Activated naive CD4-positive, alpha-beta T cell treated with anti-CD3 and anti-CD28 coated beads, Interleukin-2, amount 50 U/mL, for 72 hours (primary cell): ENCODE measurements at places on chromosomes 5 and 9.

- DNase-seq: no peak
These were observed 160.5 kb downstream of the UNC13B start for GRCh38 chr9:35322075-35322885.

GRCh38 chr9:126482361-126483044 is 131.2 kb upstream of the LMX1B start:
- no peak for DNase-seq

DNA sequence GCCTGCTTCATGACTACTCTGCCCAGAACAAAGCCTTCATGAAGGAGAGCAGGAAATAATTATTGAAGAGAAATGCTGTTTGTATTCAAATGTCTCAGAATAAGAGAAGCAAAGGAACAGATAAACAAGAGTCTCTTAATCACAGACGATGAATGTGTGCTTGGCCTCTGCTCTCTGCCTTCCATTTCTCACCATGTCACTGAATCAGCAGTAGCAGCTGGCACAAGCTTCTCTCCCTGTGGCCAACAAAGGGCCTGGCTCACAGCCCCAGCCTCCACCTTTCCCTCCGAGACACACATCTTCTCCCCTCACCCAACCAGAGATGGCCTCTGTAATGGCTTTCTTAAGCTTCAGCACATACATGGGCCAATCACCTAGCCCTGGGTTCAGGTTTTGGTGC is 128.1 kb upstream of the SLIT3 start:
- no peak for DNase-seq

DNA sequence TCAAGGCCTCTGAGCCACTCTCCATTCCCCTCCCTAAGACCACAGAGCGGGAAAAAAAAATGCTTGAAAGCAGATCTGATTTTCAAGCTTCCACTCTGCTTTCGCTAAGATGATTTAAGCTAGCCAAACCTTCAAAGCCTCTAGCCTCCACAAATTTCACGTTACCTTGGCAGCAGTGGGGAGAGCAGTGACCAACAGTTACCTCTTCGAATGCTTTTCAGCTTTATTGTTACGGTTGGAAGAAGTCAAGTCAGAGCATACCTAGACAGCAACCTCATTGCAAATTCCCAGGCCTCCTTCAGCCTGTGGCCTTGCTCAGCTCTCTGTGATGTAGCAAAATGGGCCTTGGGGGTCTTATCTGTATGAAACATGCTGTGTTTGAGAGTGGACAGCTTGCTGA is 89.6 kb downstream of the FRMD3 start:
- DNase-seq: no peak

GRCh38 chr9:2597483-2597882 is 24.1 kb upstream of the VLDLR start:
- no peak for DNase-seq

- DNase-seq: no peak
These were observed 48.3 kb downstream of the SPRY4 start for GRCh38 chr5:142276517-142276916.

- no peak for DNase-seq
These were observed 4.7 kb upstream of the C1QTNF2 start for GRCh38 chr5:160375166-160375565.

- no peak for DNase-seq
These were observed 11.2 kb upstream of the ZSWIM6 start for GRCh38 chr5:61320860-61321259.

DNA sequence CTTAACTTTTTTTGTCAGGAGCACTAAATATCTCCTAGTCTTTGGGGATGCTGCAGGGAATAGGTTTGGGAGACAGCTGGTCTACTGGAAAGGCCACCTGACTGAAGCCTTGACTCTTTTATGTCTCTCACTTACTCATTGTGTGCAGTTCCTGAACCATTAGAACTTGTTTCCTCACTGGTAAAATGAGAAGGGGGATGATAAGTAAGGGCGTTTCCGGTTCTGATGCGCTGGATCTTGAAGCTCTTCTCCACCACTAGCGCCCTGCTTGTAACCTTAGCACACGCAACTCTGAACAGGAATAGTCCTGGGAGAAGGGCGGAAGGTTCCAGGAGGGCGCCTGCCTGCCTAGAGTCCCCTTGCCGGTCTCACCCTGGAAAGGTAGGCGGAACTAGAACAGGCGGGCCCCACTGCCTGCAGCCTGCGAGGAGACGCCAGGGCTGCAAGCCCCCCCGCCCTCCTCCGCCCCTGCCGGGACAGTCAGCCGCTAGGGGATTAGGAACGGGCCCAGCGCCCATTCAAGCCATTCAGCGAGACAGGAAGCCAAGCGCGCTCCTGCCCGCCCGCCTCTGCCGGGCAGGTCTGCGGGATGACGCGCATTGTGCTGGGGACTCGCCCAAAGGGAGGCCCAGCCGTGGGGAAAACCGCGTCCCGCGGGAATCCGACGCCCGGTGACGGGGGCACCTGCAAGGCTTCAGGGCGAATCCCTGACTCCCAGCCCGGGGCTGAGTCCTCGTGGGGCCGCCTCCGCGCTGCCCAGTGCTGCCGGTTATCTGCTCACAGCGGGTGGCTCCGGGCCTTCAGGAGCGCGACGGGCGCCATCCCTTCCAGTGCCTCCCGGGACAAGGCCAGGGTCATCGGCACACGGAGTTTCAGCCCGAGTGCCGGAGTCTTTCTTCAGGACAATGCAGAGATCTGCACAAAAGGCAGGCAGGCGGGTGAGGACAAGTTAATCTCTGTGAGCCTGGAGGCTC is 44.0 kb upstream of the XPA start:
- peak; percentile 60 for DNase-seq

DNA sequence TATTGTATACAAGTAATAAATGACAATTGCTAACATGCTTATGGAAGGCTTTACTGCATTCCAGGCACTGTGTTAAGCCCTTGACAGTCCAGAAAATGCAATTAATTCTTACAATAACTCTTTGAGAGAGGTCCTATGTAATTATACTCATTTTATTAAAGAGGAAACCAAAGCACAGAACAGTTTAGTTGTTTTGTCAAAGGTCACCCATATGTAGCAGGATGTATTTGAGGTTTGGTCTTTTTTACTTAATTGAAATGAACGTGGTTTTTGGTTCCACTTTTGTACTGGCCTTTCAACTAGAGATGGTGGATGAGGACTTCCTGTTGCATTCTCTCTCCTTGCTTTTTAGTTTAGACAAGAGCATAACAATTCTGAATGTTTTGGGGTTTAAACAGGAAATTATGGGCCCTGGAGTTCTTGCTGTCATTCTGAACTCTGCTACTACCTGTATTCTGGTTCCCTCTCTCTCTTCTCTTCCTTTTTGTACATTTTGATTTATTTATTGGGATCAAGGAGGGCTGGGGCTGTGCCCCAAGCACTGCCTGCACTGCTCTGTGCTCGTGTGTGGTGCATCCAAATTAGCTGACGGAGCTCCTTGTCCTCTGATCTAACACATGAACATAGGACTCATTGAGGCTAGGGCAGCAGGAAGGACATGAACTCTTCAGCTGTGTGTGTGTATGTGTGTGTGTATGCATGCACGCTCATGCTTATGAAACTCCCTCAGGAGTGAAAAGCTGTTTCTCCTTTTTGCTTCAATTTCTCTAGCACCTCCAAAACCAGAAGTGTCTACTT is 47.4 kb downstream of the SLC28A3 start:
- DNase-seq: no peak

GRCh38 chr5:176916337-176916736 is 17.2 kb upstream of the HK3 start:
- DNase-seq: no peak

GRCh38 chr5:36896476-36896875 is 19.9 kb downstream of the NIPBL start:
- DNase-seq: no peak

DNA sequence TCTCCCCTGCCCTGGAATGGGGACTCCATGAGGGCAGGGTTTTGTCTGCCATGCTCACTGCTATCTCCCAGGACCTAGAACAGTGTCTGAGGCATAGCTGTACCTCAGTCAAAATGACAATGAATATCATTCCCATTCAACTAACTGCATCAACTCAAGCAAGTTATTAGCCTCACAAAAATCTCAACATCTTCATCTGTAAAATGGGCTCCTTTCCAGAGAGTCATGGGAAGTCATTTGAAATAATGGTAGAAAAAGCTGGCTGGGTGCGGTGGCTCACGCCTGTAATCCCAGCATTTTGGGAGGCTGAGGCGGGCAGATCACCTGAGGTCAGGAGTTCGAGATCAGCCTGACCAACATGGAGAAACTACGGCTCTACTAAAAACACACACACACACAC is 9.4 kb downstream of the SH2D3C start:
- no peak for DNase-seq

DNA sequence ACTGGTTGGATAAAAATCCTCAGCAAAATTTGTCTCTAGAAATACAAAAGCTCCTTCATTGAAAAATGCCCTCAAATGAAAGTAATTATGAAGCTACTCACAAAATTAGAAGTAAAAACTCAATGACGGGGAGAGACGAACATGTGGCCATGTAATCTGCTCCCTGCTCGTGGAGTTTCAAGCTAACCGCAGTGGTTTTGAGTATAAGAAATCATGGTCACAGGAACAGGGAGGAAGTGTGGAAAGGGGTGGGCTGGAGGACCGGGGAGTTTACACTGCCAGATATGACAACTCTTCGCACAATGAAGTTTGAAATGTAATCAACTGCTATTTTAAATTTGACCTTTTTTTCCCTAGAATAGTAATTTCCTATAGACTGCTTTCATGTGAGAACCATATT is 765.4 kb upstream of the DMAC1 start:
- no peak for DNase-seq

GRCh38 chr9:88993327-88993726 is 2.1 kb downstream of the S1PR3 start:
- DNase-seq: no peak

- peak; percentile 62 for DNase-seq
These were observed at the start of gene FBXO10 for GRCh38 chr9:37575921-37576721. TSS of gene FBXO10 (minus strand) at chr9:37576380. CDS start at chr9:37541768, 34,612 bp downstream.

DNA sequence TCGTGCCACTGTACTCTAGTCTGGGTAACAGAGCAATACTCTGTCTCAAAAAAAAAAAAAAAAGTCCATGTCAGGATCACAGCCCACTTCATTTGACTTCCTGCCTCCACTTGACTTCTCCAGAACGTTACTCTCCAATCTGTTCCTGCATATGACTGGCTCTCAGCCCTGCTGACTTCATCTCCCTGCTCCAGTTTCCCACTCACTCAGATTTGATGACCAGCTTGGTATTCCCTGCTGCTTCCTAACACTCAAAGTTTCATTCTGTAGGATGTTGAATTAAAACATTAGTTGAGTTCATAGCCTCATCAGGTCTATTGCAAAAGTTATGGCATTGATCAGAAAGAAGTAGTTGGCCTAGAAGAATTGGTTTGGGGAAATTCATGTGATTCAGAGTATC is 52.3 kb downstream of the UGCG start:
- no peak for DNase-seq
